ENCODE measurements at places on chromosomes 5 and 9.
A peak's percentile ranks its signal among the peaks of the same experiment; 100 is the strongest.

GRCh38 chr9:13900449-13900848 is 413.5 kb downstream of the NFIB start:
- DNase-seq: no peak

- no peak for DNase-seq
Observed at GRCh38 chr9:120412425-120412951, 167.5 kb downstream of the CDK5RAP2 start.

GRCh38 chr5:31559942-31560341 is 27.8 kb downstream of the C5orf22 start:
- DNase-seq: no peak

GRCh38 chr5:101950019-101950418 is 346.1 kb downstream of the SLCO4C1 start:
- no peak for DNase-seq

- DNase-seq: no peak
Observed at GRCh38 chr9:35852267-35852815, 17.9 kb downstream of the OR13J1 start.

GRCh38 chr5:132313366-132313765 is 19.2 kb downstream of the SLC22A4 start:
- DNase-seq: no peak

GRCh38 chr5:1079961-1080360 is 31.9 kb downstream of the SLC12A7 start:
- no peak for DNase-seq

DNA sequence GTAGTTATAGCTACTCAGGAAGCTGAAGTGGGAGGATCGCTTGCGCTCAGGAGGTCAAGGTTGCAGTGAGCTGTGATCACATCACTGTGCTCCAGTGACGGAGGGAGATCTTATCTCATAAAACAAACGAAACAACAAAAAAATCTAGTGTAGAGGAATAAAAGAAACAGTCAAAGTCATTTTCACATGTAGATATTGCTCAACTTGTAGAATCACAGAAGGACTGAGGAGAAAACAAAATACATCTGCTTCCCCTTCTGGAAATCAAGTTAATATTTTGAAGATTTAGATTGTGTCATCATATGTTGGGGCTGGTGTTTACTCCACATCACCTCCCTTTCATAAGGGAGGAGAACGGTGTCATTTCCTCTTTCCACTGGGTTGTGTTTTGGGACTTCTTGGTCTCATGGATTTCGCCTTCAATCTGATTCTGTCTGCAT is 8.2 kb upstream of the SLC46A2 start:
- no peak for DNase-seq

DNA sequence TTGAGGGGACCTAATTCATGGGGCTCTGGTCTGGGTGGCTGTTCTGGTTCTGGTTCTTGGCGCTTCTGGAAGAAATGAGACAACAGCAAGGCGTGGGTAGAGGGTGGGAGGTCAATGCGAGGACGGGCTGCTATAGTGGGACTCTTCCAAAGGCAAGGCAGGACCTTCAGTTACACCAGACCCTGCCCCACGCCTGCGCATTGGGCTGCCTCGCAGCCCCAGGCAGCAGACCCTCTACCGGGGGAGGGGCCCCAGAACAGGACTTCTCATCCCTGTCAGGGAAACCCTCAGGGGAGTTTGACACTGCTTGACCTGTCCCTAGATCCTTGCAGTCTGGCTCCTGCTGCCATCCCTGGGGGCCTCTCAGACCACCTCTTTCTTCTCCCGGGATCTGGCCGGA is 18.5 kb downstream of the CCDC69 start:
- DNase-seq: no peak

- DNase-seq: no peak
Observed at GRCh38 chr5:20605732-20606525, 617.9 kb upstream of the CDH18 start.

- peak; percentile 51 for DNase-seq
Observed at GRCh38 chr5:172114875-172115422, 73.1 kb downstream of the STK10 start.

DNA sequence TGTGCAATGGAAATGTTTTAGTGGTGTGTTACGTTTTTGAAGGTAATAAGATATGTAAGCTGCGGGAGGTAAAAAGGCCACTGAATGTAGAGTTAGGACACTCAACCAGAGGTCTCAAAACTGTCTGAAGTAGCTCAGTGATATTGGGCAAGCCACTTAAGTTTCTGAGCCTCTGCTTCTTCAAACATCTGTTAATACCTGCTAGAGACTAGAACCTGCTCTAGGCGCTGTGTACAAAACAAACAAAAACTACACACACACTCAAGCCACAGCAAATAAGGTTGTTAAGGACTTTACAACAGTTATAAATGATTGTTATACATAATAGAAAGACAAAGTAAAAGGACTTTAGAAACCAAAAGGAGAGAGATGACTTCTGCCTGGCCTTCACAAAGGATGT is 24.6 kb upstream of the FAM240B start:
- no peak for DNase-seq

DNA sequence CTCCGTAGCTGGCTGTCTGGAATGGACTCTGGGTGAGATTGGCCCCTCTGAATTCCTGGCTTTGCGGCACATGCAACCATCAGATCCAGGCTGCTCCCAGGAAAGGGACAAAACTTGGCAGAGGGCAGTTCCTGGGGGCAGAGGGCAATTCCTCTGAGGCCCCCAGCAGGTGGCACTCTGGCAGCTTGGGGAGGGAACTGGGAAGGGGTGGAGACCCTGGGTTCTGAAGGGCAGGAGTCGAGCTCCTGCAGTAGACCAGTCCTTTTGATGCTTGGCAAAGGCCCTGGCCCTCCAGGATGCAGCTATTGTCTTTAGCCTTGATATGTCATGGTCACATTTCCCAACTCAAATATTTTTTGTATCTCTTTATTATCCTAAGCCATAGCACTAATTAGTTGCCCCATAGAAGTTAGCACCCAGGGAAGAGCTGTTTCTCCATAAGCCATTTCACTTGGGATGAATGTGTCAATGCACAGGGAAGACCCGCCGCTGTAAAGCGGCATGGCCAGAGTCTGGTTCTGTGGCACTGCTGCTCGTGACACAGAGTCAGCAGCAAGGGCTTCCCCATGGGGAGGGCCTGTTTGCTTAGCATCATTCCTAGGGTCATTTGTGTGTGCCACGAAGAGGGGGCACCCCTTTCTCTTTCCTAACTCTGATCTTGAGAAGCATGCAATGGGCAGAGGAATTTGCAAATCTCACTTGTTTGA is 51.2 kb upstream of the CDK20 start:
- DNase-seq: no peak

DNA sequence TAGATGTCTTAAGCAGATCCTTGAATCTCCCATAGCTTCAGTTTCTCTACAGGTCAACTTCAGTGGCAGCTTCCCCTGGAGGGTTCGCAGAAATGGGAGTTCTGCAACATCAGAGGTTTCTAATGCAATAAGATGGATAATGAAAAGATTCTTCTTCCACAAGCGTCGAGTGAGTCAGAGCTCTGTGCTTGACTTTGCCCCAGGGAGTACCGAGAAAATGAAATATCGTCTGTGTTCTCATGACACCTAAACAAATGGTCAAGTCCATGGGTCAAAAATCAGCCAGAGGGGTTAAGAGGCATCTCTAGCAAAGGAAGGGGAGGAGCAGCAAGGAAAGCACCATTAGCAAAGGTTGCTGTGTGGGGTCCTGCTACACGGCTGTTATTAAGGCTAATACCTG is 3.2 kb upstream of the ADRA1B start:
- no peak for DNase-seq

DNA sequence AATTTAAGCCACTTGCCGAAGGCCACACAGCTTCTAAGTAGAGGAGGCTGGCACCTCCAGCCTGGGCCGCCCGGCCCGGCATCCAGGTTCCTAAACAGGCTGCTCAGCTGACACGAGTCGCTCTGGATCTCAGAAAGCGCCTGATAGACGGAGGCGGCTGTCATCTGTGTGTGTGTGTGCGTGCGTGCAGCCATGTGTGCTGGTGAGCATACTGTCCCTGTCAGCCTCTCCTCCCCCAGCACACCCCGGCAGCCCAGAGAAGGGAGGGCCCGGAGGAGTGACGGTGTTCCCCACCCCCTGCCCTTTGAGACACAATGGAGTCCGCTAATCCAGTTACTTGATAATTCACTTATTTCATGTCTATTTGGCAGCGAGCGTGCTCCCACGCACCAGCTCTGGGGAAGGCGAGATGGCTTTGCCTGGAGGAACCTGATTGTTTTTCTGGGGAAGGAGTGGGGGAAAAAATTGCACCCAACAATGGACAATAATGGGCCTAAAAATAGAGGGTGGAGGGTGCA is 20.0 kb downstream of the NTNG2 start:
- DNase-seq: no peak

DNA sequence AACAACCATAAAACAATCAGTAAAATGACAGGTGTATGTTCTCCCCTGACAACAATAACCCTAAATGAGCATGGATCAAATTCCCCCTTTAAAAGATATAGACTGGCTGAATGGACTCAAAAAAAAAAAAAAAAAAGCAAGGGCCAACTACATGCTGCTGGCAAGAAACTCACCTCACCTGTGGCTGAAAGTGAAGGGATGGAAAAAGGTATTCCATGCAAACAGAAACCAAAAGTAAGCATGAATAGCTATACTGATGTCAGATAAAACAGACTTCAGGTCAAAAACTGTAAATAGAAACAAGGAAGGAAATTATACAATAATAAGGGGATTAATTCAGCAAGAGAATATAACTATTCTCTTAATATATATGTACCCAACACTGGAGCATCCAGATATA is 54.2 kb upstream of the SSBP2 start:
- no peak for DNase-seq

GRCh38 chr5:142481410-142481809 is 156.6 kb upstream of the SPRY4 start:
- no peak for DNase-seq

GRCh38 chr9:72292874-72293607 is 72.0 kb downstream of the ZFAND5 start:
- DNase-seq: no peak

- DNase-seq: no peak
Observed at GRCh38 chr9:95370064-95370463, 52.6 kb upstream of the FANCC start.

- no peak for DNase-seq
Observed at GRCh38 chr5:127858116-127858784, 155.1 kb downstream of the CCDC192 start.

DNA sequence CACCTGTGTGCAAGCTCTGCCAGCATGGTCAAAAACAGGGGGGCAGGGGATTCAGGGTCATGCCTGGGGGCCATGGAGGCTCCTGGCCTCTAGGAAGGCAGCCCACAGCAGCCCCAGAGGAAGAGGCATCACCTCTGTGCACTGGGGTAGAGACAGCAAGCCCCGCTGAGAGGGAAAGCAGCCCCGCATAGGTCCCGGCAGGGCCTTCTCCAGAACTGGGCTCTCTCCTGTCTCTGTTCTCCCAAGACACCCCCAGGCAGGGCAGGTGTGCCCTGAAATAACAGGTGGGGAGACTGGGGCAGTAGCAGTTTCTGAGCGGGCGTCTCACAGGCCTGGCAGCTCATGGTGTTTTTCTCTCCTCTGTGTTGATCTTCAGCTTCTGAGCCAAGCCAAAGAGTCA is 279.1 kb downstream of the HSPA4 start:
- DNase-seq: no peak

DNA sequence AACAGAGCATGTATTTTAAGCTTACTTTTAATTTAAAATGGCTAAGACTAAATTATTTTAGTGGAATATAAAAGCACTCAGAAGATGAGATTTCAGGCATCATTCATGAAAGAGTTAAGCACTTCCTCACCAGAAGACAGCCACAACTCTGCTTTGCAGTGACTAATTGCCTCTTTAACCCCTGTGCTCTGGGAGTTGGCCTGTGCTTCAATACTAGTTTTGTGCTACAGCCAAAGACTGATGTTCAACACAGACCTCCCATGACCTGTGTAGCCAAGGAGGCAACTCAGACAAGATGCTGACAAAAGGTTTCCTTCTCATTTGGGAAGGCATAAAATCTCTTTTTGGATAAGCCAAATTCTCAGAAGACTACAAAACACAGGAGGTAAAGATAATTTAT is 353.5 kb downstream of the FBXL17 start:
- no peak for DNase-seq

- DNase-seq: no peak
Observed at GRCh38 chr9:20906326-20906725, 125.1 kb downstream of the HACD4 start.

GRCh38 chr5:175246242-175246888 is 197.6 kb downstream of the DRD1 start:
- DNase-seq: no peak

DNA sequence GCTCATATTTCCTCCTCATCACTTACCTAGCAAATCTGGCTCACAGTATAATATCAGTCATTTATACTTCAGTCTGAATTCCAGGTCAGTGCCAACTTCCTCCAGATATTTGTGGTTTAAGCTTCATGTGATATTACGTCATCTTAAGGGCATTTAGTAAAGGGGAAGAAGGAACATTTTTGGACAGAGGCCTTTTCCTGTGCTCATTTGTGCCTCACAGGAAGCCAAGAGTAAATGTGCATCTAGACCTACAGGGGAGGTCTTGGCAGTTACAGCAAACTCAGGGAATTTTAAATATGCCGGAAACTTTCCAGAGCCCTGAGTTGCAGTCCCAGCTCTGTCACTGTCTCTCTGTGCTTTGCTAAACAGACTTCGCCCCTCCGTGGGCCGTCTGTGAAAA is 12.3 kb upstream of the KCNIP1 start:
- no peak for DNase-seq

- DNase-seq: no peak
Observed at GRCh38 chr9:29241320-29241719, 1668.0 kb upstream of the C9orf72 start.

GRCh38 chr5:93186076-93186682 is 394.8 kb downstream of the NR2F1-AS1 start:
- no peak for DNase-seq

- DNase-seq: no peak
Observed at GRCh38 chr5:150179019-150179620, 10.7 kb upstream of the SLC6A7 start.

- DNase-seq: no peak
Observed at GRCh38 chr5:140205216-140205615, 30.2 kb downstream of the CYSTM1 start.

DNA sequence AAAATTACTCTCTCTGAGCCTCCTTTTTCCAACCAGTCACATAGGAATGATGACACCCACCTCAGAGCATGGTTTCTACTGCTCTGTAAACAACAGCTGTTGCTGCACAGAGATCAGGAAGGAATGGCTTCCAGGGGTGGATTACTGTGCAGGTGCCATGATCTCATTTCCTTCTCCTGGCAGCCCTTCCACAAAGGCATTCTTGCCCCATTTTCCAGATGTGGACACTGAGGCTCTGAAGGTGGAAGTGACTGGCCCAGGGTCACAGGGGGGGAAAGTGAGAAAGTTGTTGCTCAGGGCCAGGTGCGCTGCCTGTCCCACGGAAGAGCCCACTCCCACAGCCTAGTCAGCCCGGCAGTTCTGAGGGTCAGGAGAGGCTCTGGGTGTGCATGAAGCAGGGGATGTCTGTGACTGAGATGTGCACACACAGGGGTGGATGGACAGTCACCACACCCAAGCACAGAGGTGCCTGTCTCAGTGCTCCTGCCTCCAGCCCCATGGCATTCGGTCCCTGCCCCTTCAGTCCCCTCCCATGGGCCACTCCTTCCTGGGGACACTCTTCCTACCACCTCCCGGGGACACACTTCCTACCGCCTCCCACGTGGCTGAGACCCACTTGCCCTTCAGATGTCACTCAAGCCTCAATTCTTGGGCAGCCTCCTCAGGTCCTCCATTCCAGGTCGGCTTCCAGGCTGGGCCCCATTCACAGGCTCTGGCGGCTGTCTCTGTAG is 17.0 kb downstream of the FGFR4 start:
- no peak for DNase-seq

Data from stimulated activated CD8-positive, alpha-beta memory T cell treated with anti-CD3 and anti-CD28 coated beads, Interleukin-2, amount 100 ng/mL, for 1 hour (primary cell).